Fibroblast of upper back skin (primary cell): ENCODE measurements at places on chromosomes 4 and X.

DNA sequence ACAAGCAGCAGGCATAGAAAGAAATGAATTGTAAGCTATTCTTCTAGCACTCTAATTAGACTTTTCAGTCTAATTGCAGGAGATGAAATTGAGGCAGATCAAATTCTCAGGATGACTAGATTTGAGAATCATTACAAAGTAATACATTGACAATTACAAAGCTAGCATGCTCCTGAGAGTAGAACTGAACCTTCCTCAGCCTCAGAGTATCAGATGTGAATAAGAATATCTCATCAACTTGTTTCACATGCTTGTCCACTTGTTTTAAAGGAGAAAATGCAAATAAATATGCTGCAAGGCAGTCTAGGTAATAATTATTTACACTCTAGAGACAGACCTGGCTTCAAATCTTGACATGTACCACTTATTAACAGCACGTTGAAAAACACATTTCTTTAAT, 491.0 kb upstream of the MAGEB2 start:
- DNase-seq, result no peak

DNA sequence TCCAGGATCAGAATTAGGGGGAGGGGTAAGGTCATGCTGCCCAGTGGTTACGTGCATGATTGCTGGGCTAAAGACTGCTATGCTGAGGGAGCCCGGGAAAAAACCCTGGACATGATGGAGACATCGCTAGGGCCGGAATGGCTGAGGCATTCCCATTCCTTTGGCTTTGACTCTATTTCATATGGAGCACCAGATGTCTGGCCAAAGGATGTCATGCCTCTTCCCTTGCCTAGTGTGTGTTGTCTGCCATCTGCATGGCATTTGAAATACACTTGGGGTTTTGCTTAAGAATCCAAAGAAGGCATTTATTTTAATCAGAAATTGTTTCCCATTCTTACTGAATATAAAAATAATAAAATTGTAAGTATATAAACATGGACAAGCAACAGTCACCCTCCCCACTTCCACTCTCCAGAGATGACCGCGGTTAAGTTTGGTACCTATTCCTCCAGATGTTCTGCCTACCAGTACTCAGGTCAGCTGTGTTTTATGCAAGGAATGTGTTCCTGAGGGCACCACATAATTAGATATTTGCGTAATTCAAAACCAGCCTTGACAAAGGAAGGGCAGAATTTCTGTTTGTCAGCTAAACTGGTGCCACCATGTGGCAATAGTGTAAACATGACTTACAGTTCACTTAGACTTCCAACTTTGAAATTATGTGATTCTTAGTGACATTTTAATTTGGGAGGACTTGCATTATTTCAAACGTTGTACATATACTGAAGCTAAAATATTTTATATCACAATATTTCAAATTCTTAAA, 105.9 kb downstream of the CT47B1 start:
- peak; percentile 57 for DNase-seq

- DNase-seq, result peak; percentile 62
Measured at GRCh38 chr4:123767806-123768205, 371.2 kb downstream of the SPRY1 start.

DNA sequence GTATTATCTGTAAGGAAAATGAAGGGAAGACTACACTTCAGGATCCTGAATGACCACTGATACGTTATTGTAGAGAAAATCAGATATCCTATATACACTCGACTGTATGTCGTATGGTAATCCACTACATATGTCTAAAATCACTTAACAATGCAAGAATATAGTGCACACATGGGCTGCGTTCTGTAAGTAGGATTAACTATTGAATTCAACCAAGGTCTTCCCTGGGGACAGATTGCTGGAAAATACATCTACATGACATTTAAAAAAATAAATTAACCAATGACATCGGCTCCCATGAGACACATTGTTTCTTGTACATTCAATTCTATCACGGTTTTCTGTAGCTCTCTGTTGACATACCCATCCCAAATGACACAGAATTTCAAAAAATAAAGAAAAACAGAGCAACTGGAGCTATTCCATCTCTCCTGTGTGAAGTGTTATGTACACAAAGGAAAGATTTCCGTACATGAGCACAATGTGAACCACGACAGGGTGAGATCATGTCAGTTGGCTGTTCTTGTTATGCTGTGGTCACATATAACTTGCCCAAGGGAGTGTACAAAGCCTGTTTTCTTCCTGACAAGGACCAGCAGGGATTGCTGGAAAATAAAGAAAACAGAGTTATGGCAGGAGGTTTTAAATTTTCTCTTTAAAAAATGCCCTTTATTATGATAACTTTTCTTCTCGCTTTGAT, 6.1 kb downstream of the ENOX2 start:
- DNase-seq, result peak; percentile 50

DNA sequence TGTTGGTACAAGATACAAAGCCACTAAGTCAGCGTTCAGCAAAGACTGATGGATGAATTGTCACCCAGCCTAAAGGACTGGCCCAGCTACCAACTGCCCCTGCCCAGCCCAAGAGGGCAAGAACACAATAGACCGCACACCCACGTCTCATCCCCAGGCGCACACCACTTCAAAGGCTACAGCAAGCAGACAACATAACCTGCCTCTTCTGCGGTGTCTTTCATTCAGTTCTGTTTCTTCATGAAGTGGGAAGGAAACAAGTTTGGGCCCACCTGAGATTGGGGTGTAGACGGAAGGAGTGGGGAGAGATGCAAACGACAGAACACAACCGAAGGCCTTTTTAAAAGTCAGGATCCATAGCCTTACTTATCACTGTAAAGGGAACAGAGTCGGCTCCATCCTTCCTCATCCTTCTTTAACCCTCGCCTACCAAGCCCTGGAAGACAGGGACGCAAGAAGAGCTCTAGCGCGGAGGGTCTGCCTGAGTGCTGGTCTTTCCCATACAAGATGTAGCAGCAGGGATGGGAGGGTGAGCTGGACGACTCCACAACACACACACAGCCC, 691 bp downstream of the SCARB2 start:
- no peak for DNase-seq

DNA sequence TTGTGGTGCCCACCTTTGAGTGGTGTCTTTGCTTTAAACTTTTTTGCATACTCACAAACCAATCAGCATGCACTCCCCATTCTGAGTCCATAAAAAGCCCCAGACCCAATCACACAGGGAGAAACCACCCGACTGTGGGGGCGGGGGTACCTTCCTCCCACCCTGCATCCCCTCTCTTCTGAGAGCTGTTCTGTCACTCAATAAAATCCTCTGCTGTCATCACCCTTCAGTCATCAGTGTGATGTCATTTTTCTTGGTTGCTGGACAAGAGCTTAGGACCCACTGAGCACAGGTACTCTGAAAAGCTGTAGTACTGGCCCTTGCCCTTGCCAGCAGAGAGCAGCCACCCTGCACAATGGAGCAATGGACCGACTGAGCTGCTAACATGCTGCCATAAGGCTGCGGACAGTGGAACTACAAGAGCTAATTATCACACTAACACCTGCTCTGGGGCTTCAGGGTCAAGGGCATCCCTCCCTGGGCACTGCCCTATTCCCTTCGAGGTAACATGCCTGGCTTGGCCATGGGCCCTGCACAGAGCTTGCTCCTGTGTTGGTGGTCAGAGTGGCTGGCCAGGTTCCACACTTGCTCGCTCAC, 62.9 kb upstream of the PGRMC2 start:
- no peak for DNase-seq

GRCh38 chrX:3815896-3816664, 102.6 kb upstream of the PRKX start:
- peak; percentile 14 for DNase-seq

GRCh38 chr4:5218376-5219069, 167.2 kb downstream of the STK32B start:
- DNase-seq, result no peak

GRCh38 chr4:110224812-110225211, 26.4 kb upstream of the ELOVL6 start:
- no peak for DNase-seq

DNA sequence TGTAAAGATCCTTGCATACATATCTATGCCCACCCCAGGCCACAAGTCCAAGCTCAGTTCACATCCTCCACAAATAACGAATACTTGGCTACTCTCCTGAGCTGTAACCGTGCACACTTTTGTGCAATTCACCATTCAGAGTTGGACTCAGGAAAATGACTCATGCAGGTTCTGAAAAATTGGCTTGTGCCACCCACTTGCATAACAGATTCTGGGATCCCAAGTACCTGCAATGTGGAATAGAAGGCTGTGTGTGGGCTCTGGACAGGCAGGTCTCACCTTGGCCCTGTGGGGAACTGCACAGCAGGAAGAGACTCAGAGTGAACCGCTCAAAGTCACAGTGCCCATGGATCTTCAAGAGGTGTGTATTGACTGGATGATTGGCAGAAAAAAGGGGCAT, 502.7 kb downstream of the PACRGL start:
- no peak for DNase-seq
